Upper lobe of left lung (tissue), 6 donors: ENCODE measurements at places on chromosomes 16 and 17.

DNA sequence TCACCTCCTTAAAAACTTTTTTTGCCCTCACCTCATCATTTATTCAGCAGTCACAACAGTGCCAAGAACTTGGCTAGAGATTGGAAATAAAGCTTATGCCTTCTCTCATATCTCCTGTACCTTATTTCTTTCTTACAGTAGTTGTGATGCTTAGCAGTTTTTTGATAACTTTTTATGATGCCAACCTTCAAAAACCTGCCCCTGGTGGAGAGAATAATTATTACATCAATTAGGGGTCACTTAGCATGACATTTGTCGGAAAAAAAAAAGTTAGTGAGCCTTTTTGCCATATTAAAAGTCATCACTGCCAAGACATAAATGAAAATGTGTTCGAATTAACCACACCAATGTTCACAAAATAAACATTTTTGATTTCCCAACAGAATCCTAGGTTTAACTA, 296.6 kb downstream of the WWOX start:
- H3K4me3 ChIP-seq = no peak overlapping the region
- no peaks in the 10 kb centered on the region for H3K4me1 ChIP-seq
- no peak for DNase-seq
- H3K36me3 ChIP-seq = no peaks in the 10 kb centered on the region
- H3K27ac ChIP-seq = no peak overlapping the region
- no peaks in the 10 kb centered on the region for H3K27me3 ChIP-seq

GRCh38 chr16:2806286-2806685, 8.0 kb downstream of the PRSS41 start:
- DNase-seq = no peak
- no peak overlapping the region for H3K4me3 ChIP-seq
- no peaks in the 10 kb centered on the region for H3K4me1 ChIP-seq
- no peaks in the 10 kb centered on the region for H3K36me3 ChIP-seq

GRCh38 chr16:87040169-87041117, 276.7 kb downstream of the C16orf95 start:
- no peaks in the 10 kb centered on the region for H3K36me3 ChIP-seq
- H3K4me3 ChIP-seq = no peak overlapping the region
- no peaks in the 10 kb centered on the region for H3K4me1 ChIP-seq
- H3K27ac ChIP-seq = no peak overlapping the region
- DNase-seq = no peak
- H3K27me3 ChIP-seq = no peaks in the 10 kb centered on the region

DNA sequence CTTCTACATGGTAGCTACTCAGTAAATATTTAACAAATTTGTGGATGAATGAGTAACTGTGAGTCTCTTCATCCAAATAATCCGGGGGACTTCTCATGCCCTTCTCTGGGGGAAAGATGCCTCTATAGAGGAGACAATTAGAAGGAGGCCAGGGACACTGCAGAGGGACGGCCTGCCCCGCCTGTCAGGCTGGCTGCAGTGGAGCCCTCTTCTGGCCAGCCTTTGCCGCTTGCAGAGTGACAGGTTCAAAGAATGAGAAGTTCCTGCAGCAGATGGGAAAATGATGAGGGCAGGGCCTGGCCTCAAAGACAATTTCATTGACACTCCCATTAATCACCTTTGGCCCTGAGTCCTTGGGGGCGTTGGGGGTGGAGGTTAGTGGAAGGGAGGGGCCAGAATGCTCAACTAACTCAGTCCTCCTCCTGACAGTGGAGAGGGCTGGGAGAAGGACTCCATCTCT, 339.0 kb downstream of the MAF start:
- no peak overlapping the region for H3K4me3 ChIP-seq
- H3K27ac ChIP-seq = no peak overlapping the region
- peak; percentile 44 for DNase-seq
- H3K36me3 ChIP-seq = no peaks in the 10 kb centered on the region

- DNase-seq = no peak
- no peak overlapping the region for H3K27ac ChIP-seq
- H3K4me3 ChIP-seq = no peak overlapping the region
- no peaks in the 10 kb centered on the region for H3K27me3 ChIP-seq
- H3K36me3 ChIP-seq = peaks cover 8% of the 10 kb centered on the region
These were observed 54.6 kb downstream of the TBC1D16 start for GRCh38 chr17:79981090-79981489.

- no peak overlapping the region for H3K4me3 ChIP-seq
- DNase-seq = no peak
- no peaks in the 10 kb centered on the region for H3K27me3 ChIP-seq
- no peaks in the 10 kb centered on the region for H3K36me3 ChIP-seq
- no peak overlapping the region for H3K27ac ChIP-seq
These were observed 86.8 kb downstream of the CDYL2 start for GRCh38 chr16:80717611-80718010.

DNA sequence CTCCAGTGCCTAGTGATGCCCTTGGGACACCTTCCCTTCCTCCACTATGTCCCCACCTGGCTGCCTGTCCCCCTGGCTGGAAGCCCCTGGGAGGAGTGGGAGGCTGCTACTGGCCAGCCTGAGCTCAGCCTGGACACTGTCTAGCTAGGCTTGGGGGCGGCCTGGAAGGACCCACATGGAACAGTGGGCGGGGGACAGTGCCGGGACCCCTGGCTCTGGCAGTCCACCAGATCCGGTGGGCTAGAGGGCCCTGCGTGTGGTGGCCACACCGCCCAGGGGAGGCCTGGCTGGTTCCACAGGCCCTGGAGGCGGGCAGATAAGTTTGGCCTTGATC, 388.0 kb upstream of the TNRC6C start:
- peak; percentile 2 for DNase-seq
- H3K36me3 ChIP-seq = no peaks in the 10 kb centered on the region
- H3K27me3 ChIP-seq = no peaks in the 10 kb centered on the region
- no peak overlapping the region for H3K27ac ChIP-seq
- H3K4me3 ChIP-seq = no peak overlapping the region
- peaks cover 11% of the 10 kb centered on the region for H3K4me1 ChIP-seq

DNA sequence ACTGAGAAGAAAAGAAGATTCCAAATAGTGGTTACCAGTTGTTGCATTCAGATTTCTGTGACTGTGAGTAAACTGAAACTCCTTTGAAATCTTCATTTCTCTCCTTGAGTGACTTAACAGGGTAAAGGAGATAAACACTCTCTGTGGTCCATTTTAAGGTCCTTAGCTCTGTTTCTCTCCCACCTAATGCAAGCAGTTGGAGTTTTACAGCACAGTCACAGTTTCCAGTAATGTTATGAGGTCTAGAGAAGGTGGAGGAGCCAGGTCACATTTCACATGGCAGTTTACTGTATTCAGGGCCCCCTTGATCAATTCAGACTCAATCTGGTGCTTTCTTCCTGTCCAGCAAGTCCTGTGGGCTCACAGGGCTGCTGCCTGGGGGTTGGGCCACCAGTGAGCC, 32.2 kb upstream of the SLC12A3 start:
- H3K4me3 ChIP-seq = no peak overlapping the region
- H3K27ac ChIP-seq = no peak overlapping the region
- peaks cover 6% of the 10 kb centered on the region for H3K36me3 ChIP-seq
- H3K4me1 ChIP-seq = peaks cover 4% of the 10 kb centered on the region

DNA sequence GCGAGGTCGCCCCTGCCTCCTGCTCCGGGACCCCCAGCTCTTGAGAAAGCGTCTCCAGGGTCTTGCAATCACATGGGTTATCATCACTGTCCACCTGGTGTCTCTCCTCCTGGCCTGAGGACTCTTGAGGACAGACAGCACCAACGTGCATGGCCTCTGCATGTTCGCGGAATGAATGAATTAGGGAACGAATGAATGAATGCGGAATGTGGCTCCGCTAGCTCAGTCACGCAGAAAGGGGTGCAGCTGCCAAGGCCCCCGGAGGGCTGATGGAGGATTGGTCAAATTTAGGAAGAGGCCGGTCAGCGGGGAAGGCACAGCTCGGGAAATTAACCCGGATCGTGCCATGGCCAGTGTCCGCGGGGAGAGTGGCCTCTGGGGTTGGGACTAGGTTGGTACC, 3.3 kb downstream of the FBXL16 start:
- no peak for DNase-seq
- H3K4me3 ChIP-seq = no peak overlapping the region
- H3K27ac ChIP-seq = no peak overlapping the region
- H3K27me3 ChIP-seq = peaks cover 28% of the 10 kb centered on the region
- no peaks in the 10 kb centered on the region for H3K36me3 ChIP-seq

DNA sequence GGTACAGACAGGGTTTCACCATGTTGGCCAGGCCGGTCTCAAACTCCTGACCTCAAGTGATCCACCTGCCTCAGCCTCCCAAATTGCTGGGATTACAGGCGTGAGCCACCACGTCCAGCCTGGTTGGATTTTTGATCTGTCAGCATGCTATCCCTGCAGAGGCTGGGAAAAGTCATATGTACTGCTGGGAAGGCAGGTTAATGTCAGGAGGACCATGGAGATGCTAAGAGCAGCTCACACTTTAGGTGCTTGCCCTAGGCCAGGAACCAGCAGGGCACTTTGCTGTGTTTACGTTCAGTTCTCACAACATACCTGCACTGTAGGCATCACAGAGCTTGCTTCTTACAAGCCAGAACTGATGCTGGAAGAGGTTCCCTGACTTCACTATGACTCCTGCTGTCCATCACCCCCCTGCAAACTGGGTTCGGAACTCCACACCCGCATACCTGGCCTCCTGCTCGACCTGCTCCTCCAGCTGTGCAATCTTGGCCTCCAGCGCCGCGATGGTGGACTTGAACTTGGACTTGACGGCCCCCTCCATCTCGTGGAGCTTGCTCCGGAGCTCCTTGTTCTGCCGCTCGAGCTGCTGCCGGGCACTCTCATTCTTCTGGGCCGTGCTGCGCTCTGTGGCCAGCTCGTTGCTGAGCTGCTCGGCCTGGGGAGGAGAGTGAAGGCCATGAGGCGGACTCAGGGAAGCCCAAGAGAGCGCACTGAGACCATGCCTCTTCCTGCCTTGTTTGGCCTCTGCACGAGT, 66.8 kb downstream of the NDE1 start:
- DNase-seq = no peak
- H3K36me3 ChIP-seq = peaks cover 79% of the 10 kb centered on the region
- H3K4me1 ChIP-seq = no peaks in the 10 kb centered on the region
- H3K27ac ChIP-seq = no peak overlapping the region
- H3K27me3 ChIP-seq = no peaks in the 10 kb centered on the region
- no peak overlapping the region for H3K4me3 ChIP-seq

GRCh38 chr16:1831186-1832075, 4.4 kb downstream of the FAHD1 start:
- no peak for DNase-seq
- no peak overlapping the region for H3K27ac ChIP-seq
- peaks cover 17% of the 10 kb centered on the region for H3K4me1 ChIP-seq
- H3K4me3 ChIP-seq = no peak overlapping the region

- H3K27ac ChIP-seq = no peak overlapping the region
- no peak overlapping the region for H3K4me3 ChIP-seq
- no peak for DNase-seq
- no peaks in the 10 kb centered on the region for H3K4me1 ChIP-seq
- H3K36me3 ChIP-seq = no peaks in the 10 kb centered on the region
These were observed 65.0 kb downstream of the HS3ST2 start for GRCh38 chr16:22878955-22879354.

DNA sequence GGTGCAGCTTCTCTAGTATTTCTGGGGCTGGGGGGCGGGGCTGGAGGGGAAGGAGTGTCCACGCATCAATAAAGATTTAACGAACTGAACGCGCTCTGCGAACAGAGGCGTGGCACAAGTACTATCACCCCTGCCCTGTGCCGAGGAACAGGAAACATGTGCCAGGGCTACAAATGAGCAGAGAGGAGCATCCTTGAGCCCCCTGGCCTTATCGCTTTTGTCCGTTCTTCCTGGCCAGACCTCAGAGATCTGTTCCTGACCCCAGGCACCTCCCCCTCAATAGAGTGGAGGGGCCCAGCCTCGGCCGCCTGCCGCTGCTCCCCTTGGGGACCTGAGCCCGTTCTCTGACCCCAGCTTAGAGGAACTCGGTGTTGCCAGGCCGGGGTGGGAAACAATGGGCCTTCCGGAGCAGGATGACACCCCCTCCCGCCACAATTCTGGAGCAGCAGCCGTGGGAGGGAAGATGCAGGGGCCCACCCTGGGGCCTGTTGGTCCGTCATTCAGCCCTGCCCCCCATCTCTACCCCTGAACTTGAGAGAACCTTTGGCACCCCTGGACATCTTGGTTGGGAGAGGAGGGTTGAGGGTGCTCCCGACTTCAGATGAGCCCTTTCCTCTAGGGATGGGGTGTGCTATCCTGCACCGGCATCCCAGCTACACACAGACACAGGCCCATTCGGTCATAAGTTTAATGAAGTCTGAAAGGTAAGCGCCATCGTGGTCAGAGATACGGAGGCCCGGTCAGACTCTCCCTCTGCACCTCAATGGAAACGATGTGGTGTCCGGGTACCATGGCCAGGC, 1.1 kb downstream of the NAA38 start:
- peaks cover 39% of the 10 kb centered on the region for H3K4me1 ChIP-seq
- no peaks in the 10 kb centered on the region for H3K36me3 ChIP-seq
- peak overlapping the region; percentile 90 for H3K27ac ChIP-seq
- peak overlapping the region; percentile 76 for H3K4me3 ChIP-seq
- DNase-seq = no peak
- H3K27me3 ChIP-seq = no peaks in the 10 kb centered on the region

DNA sequence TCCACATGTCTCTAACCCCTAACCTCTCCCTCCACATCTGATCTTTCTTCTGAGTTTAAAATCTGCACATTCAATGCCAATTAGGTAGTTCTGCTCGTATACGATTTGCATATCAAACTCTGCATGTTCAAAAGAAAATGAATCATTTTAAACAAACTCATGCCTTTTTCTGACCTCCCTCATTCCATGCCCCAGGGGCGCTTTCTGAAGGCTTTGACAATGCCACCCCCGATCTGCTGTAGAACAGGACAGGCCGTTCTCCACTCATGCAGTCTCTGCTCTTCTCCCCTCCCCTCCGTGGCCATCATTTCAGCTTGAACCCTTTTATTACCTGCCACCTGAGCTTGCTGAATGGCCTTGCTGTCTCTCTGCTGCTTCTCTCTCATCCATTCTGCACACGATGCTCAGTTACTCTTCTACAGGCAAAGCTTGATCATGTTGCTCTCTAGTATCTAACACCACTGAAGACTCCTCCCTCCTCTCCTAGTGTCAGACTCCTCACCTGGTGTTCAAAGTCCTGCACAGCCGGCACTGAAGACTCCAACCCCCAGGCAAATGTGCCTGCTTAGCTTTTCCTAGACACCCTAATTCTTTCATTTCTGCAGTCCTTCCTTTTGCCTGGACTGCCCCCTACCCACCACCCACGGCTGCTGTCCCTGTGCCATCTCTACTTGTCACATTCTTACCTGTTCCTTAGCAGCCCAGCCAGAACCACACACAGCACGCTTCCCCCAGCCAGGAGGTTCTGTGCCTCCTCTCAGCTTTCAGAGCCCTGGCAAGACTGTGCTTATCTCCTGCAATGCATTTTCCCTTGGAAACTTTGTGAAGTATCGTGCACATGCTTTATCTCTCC, 6.2 kb downstream of the TMEM238L start:
- H3K36me3 ChIP-seq = no peaks in the 10 kb centered on the region
- no peak overlapping the region for H3K4me3 ChIP-seq
- H3K27ac ChIP-seq = no peak overlapping the region
- no peaks in the 10 kb centered on the region for H3K27me3 ChIP-seq
- no peaks in the 10 kb centered on the region for H3K4me1 ChIP-seq
- no peak for DNase-seq
